ENCODE measurements at places on chromosomes 13 and 19. TPM values are rescaled to one million over a fixed set of nuclear protein-coding genes. Genes with fewer than 3 reads are reported as not detected.

The IER2 gene
- polyA plus RNA-seq: 39.9 TPM

The MADCAM1 gene
- polyA plus RNA-seq: 0.25 TPM

The LMTK3 gene
- 5.6 TPM for polyA plus RNA-seq

The ZNF419 gene
- polyA plus RNA-seq: 8.0 TPM

GRCh38 chr13:52921194-52921593, 72.8 kb upstream of the PCDH8 start:
- DNase-seq: no peak

- no peak for DNase-seq
Observed at GRCh38 chr19:9848060-9848459, 12.9 kb downstream of the PIN1 start.

DNA sequence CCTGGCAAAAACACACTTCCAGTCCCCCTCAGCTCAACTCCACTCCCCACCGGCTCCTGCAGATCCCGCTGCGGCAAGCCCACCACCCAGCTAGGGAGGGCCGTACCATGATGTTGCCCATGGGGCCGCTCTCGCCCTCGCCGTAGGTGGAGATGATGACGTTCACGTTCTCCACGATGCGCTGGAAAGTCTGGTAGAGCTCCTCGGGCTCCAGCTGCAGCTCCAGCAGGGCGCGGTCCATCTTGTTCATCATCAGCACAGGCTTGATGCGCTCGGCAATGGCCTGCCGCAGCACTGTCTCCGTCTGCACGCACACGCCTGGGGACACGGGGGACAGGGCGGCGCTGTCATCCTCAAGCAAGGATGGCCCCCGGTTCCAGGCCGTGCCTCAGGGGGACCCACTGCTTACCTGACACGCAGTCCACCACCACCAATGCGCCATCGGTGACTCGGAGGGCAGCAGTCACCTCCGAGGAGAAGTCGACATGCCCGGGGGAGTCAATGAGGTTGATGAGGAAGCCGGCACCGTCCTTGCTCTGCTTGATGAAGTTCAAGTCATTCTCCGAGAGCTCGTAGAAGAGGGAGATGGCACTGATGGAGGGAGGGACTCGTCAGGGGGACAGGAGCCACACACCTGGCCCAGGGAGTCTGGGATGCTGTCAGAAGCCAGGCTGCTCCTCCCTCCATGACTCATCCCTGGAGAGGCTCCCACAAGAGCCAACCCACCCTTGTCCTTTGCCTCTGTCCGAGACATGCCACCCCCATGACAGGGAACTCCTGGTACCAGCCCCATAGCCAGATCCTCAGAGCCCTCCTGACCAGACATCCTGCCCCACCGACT, 2.3 kb downstream of the EEF2 start:
- no peak for DNase-seq

The NCAN gene
- 0.03 TPM for polyA plus RNA-seq

Measured in A549 (cell line).